ENCODE measurements at places on chromosomes 11 and 22. TPM values are rescaled to one million over a fixed set of nuclear protein-coding genes. Genes with fewer than 3 reads are reported as not detected.

- DNase-seq: no peak
Observed at GRCh38 chr11:57644748-57645688, 4.7 kb downstream of the YPEL4 start.

- DNase-seq: no peak
Observed at GRCh38 chr11:22828373-22828772, 1.2 kb downstream of the SVIP start.

GRCh38 chr22:38485783-38486182, 17.9 kb downstream of the KDELR3 start:
- DNase-seq: no peak

- no peak for DNase-seq
Observed at GRCh38 chr11:119373921-119374631, 7.4 kb downstream of the USP2 start.

DNA sequence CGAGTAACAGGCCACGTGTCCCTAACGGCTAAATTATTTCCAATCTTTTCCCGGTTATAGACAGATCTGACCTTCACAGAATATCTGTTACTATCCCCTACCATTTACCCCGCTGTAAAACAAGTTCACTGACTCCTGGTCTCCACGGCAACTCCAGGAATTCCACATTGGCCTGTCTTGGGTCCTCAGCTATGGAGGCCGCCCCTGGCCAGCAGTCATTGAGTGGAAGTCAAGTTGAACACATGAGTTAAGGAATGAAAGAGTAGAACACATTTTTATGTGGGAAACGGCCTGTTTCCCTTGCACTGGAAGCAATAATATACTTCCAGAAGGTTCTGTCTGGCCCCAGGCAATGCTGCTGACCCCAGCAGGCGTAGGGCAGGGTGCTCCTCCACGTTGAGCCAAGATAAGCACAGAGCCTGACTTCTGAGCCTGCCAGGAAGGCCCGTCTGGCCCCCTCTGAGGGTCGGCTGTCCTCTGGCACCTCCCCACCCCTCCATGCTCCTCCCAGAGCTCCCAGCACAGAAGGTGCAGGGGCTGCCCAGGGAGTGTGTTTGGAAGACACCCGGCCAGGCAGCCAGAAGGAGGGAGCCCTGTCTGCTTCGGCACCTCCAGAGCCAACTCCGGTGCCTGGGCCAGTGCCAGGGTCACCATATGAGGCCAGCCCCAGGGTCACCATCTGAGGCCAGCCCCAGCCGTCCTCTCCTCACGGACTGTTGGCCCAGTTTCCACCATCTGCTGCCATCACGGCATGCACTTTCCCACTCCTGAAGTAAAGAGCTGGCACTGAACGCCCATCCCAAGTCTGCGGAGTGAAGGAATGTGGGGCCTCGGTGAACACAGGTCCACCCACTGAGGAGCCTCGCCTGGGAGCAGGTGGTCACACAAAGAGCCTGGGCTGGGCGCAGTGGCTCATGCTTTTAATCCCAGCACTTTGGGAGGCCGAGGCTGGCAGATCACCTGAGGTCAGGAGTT, 813.2 kb downstream of the BRD1 start:
- DNase-seq: no peak

DNA sequence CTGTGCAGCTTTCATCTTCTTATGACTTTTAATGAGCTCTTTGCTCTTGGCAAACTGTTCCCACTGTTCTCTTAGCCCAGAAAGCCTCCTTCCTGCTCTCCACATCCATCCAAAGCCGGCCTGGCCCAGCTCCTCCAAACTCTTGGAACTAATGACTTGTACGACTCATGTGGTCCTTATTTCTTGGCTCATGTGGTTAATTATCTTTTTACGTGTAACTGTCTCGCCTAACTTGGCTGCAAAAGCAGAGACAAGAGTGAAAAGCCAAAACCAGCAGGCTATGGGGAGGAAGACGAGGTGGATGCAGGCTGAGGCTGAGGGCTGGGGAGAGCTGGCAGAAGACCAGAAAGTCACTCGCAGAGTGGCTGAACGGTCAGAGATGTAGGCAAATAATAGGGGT, 5.5 kb downstream of the CSNK2A3 start:
- DNase-seq: no peak

GRCh38 chr22:27919942-27920755, 1.1 kb upstream of the PITPNB start:
- peak; percentile 31 for DNase-seq

GRCh38 chr11:5736396-5736795, at the start of gene OR56B1:
Gene OR56B1 (plus strand): TSS chr11:5736448. CDS start chr11:5736517, 69 bp downstream.
- DNase-seq: no peak

DNA sequence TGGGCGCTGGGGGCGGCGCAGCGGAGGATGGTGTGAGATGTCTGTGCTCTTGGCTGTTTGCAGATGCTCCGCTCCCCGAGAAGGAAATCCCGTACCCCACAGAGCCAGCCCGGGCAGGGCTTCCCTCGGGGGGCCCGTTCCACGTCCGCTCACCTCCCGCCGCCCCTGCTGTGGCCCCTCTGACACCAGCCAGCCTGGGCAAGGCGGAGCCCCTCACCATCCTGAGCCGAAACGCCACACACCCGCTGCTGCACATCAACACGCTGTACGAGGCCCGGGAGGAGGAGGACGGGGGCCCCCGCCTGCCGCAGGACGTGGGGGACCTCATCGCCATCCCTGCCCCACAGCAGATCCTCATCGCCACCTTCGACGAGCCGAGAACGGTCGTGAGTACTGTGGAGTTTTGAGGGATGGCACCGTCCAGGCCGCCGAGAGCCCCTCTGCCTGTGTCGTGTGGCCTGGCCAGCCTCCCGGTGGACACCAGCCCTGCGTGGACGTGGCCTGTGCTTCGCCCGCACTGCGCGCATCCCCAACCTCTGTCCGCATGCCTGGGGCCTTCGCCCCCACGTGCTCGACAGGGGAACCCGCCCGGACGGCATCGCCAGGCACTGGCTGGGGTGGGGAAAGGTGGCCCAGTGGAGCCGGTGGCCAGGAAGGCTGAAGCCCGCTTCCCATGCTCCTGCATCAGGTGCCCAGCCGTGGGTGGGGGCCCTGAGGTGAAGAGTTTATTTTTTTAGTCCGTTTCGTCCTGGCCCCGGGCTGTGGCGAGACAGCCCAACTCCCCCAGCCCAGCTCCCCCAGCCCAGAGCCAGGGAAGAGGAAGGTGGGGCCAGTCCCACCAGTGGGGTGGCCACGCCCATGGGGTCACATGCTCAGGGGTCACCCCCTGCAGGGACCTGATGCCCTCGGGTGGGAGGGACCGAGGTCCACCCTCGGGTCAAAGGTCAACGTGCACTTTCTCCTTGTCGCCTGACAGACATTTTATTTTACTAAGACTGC, 6.5 kb upstream of the TRABD start:
- no peak for DNase-seq

GRCh38 chr22:38755911-38756532, at the start of gene SUN2:
Gene SUN2 (minus strand): TSS chr22:38755998. CDS start chr22:38752628, 3,370 bp downstream.
- DNase-seq: no peak

DNA sequence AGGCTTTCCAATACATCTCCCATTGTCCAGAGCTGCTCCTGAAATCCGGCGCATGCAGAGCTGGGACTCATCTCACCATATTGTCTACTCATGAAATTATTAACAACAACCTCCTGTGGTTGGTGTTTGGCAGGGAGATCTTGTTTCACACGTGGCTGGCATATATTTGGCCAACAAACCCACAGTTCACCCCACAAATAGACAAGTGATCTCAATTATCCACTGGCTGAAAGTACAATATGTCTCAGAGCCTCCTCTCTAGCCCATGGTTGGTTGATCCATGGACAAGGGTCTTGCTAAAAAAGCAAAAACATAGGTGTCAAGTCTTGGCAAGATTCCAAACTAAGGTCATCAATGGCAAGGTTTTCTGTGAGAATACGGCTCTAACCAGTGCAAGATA, 386.9 kb downstream of the ETS1 start:
- no peak for DNase-seq

DNA sequence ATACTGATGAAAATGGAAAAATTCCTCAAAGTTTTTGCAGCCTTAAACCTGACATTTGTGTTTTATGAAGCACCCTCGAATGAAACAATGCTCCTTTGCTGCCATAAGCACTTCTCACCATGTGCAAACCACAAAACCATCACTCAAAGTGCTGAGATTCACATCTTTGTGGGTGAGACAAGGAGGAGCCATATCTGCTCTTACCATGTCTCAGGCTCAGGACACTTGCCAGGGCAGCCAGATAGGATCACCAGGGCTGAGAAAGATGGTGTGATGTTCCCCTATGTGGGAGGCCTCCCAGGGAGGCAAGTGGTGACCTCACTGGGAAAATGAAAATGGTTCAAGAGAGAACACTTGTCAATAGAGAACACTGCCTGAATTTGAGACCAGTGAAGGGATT, 120.4 kb downstream of the CCDC34 start:
- DNase-seq: no peak

GRCh38 chr11:64563966-64564365, 27.1 kb upstream of the SLC22A12 start:
- DNase-seq: no peak

DNA sequence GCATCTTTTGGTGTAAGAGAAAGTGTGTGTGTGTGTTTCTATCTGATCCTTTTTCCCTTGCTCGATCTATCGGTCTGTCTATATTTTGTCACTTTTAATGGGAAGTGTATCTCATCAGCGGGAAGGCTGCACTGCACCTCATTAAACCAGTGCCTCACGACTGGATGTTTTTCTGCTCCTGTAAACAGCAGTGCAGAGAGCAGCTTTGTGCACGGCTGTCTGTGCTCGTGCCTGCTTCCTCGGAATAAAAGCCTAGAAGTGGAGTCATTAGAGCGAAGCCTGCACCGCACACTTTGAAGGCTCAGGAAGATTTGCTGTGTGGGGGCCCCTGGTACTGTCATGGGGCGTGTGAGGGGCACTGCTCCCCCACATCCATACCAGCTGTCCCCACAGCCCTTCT, 27.0 kb upstream of the PARVG start:
- DNase-seq: no peak

- DNase-seq: no peak
Observed at GRCh38 chr11:65316227-65317024, 1.8 kb downstream of the CDC42EP2 start.

DNA sequence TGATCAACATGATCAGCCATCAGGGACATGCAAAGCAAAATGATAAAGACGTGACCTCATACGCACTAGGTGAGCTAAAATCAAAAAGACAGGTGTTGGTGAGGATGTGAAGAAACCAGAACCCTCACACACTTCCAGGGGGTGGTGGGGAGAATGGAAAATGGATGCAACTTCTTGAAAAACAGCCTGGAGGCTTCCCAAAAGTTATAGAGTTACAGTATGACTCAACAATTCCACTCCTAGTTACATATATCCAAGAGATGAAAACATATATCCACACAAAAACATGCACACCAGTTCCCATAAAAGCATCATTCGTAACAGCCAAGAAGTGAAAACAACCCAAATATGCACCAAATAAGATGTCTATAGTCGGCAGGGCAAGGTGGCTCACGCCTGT, 42.1 kb upstream of the APLNR start:
- DNase-seq: no peak

DNA sequence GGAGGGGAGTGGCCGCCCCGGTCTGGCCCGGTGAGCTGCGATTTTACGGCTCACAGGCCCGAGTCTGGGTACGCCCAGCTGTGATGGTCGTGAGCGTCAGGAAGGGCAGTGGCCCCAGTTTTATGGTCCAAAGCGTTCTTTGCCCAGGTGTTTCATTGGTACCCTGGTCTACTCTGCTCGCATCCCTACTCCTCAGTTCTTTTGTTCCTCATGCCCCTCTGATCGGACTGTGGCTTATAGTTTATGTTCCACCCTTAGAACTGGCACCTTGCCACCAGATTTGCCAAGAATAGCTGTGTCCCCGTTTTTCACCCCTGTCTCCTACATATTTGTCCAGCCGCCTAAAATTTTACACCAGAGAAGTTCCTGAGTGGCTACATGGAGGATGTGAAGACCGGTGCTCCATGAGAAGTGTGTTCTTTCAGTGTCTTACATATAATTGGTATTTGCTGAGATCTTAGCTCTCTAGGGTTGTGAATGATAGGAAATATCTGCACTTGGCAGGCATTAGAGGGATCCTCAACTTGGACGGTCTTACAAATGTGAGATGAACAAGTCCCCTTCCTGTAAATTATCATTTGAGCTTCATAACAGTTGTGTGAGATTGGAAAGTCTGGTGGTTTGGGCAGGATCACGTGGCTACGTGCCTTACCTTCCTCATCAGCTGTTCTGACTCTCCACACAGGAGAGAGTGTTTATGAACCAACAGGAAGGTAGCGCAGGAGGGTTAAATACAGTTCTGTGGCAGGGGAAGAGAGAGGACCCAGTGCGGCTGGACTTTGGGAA, 1.1 kb downstream of the PANX1 start:
- no peak for DNase-seq

GRCh38 chr11:64754919-64755662, 4.7 kb downstream of the PYGM start:
- DNase-seq: no peak

DNA sequence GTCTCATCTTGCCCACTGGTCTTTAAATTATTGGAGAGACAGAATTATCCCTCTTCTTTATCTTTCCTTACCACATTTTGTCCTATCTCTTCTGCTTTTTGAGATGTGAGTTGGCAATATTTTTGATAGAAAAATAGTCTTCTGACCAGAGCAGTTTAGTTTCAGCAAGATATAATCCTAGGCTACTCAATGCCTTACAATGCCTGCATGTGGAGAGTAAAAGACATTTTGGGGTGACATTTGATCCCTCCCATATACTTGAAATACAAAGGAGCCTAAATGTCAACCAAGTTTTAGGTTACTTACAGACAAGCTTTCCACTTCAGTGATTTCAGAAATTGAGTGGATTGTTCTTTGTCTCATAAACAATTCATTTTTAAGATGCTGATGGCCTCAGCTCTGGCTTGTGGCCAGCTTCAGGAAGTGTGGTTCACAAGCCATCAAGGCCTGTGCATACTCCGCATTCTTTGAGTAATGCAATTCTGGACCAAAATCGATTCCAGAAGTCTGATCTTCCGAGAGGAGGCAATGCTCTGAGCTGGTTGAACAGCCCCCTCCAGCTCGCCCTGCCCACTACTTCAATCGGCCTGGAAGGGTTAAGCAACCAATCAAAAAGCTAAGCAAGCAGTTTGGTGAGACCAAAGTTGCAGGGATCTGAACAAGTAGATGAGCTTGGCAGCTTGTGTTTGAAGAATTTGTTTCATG, 274.4 kb downstream of the BLID start:
- no peak for DNase-seq

- DNase-seq: no peak
Observed at GRCh38 chr22:50030297-50031188, 18.0 kb upstream of the IL17REL start.

- DNase-seq: no peak
Observed at GRCh38 chr11:86018249-86018648, 50.6 kb downstream of the PICALM start.

DNA sequence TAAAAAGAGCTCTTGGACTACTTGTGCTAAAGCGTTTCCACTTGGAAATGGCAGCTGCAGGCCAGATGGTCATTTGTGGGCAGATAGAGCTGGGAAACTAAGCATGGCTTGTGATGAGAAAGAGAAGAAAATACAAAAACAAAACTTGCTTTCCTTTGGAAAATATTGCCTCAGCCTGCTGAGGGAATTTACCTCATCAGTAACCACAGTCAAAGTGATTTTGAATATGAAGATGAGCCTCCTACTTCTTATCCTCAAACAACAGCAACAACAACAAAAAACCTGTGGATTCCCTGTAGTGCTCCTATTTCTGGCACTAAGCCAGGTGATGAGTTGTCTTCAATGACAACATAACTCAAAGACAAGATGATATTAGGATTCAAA, 62.7 kb upstream of the FIBIN start:
- no peak for DNase-seq

The PTS gene
- polyA plus RNA-seq: 44.6 TPM

The EMID1 gene
- 62.3 TPM for polyA plus RNA-seq

The DCDC1 gene
- polyA plus RNA-seq: 3.4 TPM

The PGA5 gene
- not detected for polyA plus RNA-seq
